Fibroblast of upper back skin (primary cell): ENCODE measurements at places on chromosomes 7 and 10.

GRCh38 chr7:128172151-128172550 is 68.9 kb upstream of the LEP start:
- DNase-seq, result no peak

GRCh38 chr10:73954737-73955136 is 43.2 kb upstream of the VCL start:
- DNase-seq, result no peak

DNA sequence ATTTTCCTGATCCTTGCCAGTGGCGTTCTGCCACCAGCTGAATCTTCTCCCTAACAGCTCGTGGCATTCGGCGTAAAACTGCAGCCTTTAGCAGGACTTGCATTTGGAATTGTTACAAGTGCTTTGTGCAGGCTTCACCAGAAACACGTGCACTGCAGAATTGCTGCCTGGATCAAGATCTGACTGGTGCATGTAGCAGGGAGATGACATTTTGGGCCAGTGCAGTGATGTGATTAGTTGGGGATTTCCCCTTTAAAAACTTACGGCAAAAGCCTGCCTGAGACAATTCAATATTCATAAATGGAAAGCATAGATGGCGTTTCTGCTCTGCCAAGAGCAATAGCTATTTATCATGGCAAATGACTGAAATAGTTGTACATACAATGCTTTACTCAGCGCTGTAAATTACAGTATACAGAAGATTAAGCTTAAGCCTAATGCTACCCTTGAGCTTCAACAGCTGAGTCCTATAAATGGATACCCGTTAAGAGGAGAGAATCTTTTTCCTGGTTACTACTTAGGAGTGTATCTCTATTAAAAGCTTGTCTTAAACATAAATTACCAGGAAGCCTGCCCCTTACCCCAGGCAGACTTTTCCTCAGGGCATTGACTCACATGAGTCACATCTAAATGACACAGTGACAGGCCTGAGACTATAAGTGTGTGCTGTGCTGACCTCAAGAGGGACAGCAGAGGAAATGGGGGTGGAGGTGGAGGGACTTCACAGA is 106.3 kb downstream of the ATXN7L1 start:
- peak; percentile 58 for DNase-seq

DNA sequence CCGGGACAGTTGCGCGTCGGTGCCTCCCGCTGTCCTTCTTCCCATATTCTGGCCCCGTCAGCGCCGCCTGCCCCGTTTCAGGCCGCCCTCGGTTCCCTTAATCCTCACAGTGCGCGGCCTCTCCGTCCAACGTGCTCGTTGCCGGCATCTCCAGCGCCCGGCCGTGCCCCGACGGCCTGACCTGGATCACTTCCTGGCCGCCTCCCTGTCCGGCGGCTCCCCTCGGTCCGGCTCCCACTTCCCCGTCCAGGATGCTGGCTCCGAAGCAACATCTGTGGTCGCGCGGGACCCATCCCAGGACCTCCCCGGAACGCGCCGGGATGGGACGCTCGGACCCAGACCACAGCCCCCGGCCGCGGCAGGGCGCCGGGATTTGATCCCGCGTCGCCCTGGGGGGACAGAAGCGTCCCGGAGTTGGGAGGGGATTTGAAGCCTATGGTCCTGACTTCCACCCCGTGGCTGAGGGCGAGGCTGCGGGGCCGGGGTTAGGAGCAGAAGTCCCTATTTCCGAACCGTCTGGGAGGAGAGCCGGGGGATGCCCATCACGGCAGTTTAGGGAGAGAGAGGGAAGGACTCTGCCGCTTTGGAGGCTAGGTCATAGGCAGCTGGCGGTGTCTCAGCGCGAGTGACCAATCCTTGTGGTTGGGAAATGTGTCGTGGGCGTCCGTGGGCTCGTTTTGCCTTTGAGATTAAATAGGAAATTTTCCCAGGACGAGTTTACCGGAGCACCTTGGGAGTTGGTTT is 53.8 kb downstream of the KCTD7 start:
- no peak for DNase-seq

GRCh38 chr10:11631890-11632587 is 20.6 kb upstream of the USP6NL start:
- DNase-seq, result no peak

DNA sequence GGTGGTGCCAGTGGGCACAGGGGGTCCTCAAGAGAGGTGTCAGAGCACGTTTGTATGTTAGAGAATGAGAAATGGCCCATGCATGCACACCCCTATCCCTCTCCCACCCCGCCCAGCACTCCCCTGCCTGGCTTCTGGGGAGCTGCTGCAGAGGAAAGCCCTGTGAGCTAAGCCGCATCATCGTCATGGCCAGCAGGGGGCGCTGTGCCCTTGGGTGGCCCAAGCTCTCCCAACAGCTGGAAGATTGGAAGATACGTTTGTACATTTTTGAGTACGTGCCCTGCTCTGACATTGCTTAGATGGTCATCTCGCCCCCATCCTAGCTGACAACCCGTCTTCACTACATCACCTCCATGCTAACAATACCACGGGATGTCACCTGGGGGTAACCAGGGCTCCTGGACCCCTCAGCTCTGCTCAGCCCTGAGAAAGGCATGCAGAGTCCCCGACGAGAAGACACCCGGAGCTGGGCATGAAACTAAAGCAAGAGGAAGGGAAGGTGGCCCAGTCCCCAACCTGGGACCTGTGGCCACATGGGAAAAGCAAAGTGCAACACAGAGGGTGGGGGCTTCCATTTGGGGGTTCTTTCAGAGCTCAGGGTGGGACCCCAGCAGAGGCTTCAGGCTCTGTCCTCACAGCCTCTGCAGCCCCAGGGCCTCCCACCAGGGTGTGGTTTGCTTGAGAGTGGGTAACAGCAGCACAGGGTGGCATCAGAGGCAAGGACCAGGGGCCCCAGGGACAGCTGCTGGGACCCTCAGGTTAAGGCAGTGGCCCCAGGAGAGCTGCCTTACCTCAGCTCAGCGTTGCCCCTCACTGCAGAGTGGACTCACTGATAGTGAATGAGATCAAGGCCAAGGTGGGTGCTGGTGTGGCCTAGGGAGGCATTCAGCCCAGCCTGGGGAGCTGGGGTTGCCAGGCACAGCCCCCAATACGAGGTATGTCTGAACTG is 136.6 kb downstream of the PTPN20 start:
- peak; percentile 61 for DNase-seq

DNA sequence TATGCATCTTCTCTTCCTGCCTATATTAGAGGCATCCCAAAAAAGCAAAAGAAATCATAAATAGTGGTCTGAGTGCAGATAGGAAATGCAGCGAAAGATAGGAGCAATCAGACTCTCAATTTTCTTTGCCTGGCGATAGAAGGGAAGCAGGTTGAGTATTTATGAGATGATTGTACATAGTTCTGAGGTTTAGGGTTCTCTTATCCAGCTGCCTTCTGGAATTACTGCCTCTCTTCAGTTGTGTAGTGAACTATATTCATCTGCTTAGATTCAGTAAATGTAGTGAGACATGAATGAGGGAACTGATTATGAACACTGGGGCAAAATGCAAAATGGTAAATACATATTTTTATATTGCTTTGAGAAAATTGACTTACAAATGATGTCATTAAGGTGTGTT is 93.0 kb upstream of the CYP26C1 start:
- no peak for DNase-seq

GRCh38 chr10:79393924-79394610 is 46.8 kb downstream of the PPIF start:
- DNase-seq, result no peak

GRCh38 chr7:2601065-2601464 is 30.7 kb upstream of the TTYH3 start:
- no peak for DNase-seq

- DNase-seq, result no peak
These were observed 202.4 kb downstream of the GLRX3 start for GRCh38 chr10:130338636-130339024.

- DNase-seq, result peak; percentile 49
These were observed 19.2 kb downstream of the PLA2G12B start for GRCh38 chr10:72935361-72935760.

DNA sequence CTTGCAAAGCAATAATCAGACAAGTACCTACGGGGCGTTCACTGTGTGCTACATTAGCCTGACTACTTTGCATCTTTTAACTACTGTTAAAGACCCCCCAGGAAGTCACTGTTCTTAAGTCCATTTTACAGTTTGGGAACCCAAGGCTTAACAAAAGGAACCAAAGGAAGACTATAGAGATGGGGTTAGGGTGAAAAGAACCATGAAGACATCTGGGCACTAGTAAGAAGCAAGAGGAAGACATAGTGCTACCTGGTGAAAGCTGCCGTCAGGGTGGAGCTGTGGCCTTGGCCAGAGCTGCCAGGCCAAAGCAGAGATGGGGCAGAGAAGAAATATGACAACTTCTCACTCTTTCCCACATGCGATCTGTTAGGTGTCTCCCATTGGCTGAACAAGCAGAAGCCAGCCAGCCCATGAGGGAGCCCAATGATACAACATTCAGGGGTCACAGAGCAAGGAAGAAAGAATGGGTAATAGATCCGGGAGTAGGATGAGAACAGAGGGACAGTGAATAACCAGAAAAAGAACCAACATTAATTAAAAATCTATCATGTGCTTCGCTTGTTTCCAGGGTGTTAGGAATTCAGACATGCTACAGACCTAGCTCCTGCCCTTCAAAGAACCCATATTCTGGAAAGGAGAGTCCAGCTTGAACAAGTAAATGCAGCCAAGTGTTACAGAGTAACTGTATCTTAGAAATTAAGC is 85.4 kb downstream of the ARID5B start:
- DNase-seq, result no peak

DNA sequence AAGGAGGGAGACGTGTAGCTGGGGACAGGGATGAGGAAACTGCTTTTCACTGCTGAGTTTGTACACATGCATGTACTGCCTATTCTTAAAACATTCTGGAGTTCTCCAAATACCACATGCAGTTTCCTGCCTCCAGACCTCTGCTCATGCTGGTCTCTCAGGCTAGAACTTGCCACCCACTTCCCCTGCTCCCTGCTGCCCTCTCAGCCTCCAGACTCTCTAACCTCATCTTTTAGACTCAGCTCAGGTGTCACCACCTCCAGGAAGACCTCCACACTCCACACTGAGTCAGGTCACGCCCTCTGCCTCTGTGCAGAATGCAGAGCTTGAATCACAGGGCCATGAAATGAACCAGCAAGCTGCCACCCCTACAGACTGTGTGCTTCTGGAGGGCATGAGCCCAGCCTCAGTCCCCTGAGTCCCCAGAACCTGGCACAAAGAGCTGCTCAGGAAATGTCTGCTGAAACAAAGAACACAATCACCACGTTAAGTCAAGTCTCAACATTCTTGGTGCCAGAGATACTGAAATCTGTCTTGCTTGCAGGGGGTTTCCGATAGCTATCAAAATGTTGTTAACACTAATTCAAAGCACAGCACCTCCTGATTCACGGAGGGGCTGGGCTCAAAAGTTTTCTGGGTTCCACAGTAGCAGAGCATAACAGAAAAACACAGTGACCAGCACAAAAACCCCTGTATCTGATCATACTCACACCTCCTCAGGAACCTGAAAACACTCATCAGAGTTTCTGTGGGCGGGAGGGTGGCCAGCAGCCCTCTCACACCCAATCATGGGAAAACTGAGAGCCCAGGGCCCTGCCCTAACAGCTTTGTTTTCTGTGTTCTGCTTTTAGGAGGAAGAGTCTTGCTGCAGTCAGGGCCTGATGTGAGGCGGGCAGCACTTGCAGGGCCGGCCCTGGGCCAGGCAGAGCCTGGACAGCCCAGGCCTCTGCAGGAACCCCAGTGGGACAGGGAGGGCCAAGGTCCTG is 21.1 kb downstream of the FAM53B start:
- DNase-seq, result no peak

DNA sequence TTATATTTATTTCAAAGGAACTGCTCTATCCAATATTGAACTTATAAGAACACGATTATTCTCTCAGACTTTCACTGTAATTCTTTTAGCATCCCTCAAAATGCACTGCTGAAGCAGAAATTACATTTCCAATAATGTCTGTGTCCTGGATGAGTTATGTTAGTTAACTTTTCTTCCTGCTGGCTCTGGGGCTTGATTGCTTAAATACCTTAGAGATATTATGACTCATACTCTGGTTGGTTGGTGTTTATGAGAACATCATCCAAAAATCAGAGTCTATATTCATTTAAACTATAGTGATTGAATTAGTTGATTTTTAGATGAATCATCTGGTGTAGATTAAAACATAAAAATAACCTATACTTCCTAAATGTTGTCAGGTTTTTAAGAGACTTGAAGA is 246.3 kb upstream of the VWC2 start:
- no peak for DNase-seq

DNA sequence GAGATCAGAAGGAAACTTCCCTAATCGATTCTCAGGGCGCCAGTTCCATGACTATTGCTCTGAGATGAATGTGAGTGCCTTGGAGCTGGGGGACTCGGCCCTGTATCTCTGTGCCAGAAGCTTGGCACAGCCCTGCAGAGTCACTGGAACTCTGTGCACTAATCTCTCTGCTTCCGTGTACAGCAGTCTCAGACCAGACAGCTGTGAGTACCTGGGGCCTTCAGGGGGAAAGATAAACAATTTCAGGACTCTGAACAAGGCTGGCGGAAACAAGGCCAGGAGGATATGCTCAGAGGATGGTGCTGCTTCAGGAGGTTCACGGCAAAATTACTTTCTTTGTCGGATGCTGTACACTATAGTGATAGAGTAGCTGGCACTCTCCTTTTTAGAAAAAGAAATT is 131.7 kb upstream of the PRSS58 start:
- no peak for DNase-seq

DNA sequence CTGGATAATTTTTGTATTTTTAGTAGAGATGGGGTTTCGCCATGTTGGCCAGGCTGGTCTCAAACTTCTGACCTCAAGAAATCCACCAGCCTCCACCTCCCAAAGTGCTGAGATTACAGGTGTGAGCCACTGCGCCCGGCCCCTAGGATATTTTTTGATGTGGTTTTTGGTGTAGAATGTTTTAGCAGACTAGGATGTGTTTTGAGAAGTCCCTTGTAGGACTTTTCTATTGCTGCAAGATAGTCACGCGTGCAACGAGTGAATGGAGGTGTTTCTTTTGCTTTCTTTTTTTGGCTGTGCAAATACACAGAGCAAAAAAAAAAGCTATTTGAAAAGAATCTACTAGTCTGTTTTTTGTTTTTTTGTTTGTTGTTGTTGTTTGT is 29.8 kb upstream of the KLF6 start:
- DNase-seq, result no peak

DNA sequence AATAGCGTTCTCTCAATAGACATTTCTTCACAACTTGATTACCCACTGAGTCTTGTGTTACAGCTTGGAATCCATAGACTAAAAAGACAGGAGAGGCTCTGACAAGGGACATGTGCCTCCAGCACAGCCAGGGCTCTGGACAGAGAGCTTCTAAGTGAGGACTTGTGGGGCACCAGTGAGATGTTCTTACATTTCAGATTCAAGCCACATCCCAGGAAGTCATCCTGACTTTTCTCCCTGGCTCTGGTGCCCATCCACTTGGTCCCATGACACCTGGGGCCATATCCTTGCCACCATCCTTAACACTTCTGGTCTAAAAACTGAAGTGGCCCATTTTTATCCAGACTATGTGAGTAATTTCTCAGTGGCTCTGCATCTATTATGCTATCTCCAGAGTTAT is 440.1 kb downstream of the TCERG1L start:
- no peak for DNase-seq

DNA sequence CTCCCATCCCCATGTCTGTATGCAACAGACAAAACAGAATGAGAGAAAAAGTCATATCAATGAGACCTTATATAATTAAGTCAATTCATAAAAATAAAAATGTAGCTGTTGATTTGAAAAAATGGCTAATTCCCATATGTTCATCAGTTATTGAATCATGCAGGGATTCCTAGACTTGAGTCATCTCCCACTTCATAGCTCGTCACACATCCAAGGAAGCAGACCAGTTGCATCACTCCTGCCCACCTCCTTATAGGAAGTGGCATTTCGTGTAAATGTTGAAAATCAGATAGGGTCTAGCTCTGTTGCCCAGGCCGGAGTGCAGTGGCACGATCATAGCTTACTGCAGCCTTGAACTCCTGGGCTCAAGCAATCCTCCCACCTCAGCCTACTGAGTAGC is 56.1 kb upstream of the SH2B2 start:
- DNase-seq, result peak; percentile 69
